ENCODE measurements at places on chromosomes 3 and 15. TPM values are rescaled to one million over a fixed set of nuclear protein-coding genes. Genes with fewer than 3 reads are reported as not detected.

GCNT3 gene
- 5.6 TPM for total RNA-seq

SCG5 gene
- total RNA-seq: 18.2 TPM

BCL2A1 gene
- not detected for total RNA-seq

PIK3CA gene
- 19.2 TPM for total RNA-seq

KIF7 gene
- 22.8 TPM for total RNA-seq

HDC gene
- not detected for total RNA-seq

KLHL40 gene
- total RNA-seq: not detected

GPR62 gene
- 0.12 TPM for total RNA-seq

SENP5 gene
- total RNA-seq: 41.1 TPM

MTMR10 gene
- total RNA-seq: 21.1 TPM

HYPK gene
- total RNA-seq: 20.0 TPM

TRAT1 gene
- not detected for total RNA-seq

DCUN1D1 gene
- total RNA-seq: 66.1 TPM

GRCh38 chr3:18080198-18080689 lies 337.8 kb upstream of the TBC1D5 start:
- peak overlapping the region; percentile 35 for H3K27ac ChIP-seq
- H3K4me1 ChIP-seq: peaks cover 3% of the 10 kb centered on the region
- H3K27me3 ChIP-seq: no peaks in the 10 kb centered on the region
- no peak overlapping the region for H3K4me3 ChIP-seq

GRCh38 chr3:172447611-172448579 lies at the start of gene GHSR:
GHSR (minus strand) TSS chr3:172448456; CDS start chr3:172448413, 43 bp downstream.
- peaks cover 77% of the 10 kb centered on the region for H3K27me3 ChIP-seq
- H3K27ac ChIP-seq: no peak within 1 kb of the TSS
- H3K4me3 ChIP-seq: no peak within 1 kb of the TSS
- H3K4me1 ChIP-seq: peaks cover 2% of the 10 kb centered on the region

- H3K27me3 ChIP-seq: no peaks in the 10 kb centered on the region
- H3K4me1 ChIP-seq: peaks cover 29% of the 10 kb centered on the region
- DNase-seq: no peak
- no peaks in the 10 kb centered on the region for H3K36me3 ChIP-seq
Measured at GRCh38 chr3:103818398-103818797, 1383.6 kb downstream of the ZPLD1 start.

DNA sequence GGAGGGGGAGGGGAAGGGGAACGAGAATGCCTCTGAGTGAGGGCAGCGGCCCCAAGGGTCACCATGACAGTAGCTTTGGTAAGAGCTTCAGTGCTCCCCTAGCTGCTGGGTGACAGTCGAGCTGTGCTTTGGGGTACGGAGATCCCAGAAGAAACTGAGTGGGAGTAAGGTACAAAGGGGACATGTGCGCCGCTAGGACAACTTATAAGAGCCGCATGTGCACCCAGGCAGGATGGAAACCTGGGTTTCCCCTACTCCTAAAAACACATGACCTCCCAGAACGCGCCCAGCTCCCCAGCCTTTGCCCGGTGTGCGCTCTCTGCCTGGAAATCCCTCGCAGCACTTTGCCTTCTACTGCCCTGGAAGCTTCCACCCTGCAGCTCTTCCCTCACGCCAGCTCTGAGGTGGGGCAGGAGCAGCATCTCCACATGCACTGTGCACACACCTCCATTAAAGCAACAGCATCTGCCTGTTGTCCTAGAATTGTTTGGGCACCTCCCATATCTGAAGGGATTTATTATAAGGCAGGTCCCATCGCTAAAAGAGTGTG lies 232.2 kb downstream of the ADAMTS17 start:
- H3K4me1 ChIP-seq: peaks cover 5% of the 10 kb centered on the region
- peaks cover 5% of the 10 kb centered on the region for H3K27me3 ChIP-seq
- no peak overlapping the region for H3K4me3 ChIP-seq
- DNase-seq: no peak
- H3K27ac ChIP-seq: no peak overlapping the region

DNA sequence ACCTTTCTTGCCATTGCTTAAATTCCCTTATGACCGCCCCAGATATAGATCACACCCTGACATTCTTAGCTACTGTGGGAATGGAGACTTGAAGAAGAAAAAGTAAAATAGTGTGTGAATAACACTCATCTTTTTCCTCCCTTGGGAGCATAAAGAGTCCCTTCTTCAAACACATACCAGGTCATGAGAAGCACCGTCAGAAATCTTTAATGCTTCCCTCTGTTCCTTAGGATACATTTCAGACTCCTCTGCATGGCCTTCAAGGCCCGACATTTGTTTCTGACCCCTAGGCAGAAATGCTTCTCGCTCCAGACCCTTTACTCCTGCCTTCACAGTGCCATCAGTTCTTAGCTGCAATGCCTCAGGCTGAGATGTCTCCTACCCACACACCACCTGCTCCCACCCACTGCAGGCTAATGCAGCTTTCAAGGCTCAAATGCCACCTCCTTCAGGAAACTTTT lies 143.8 kb upstream of the IL12A start:
- peaks cover 10% of the 10 kb centered on the region for H3K4me1 ChIP-seq
- H3K4me3 ChIP-seq: no peak overlapping the region
- peaks cover 13% of the 10 kb centered on the region for H3K27me3 ChIP-seq

GRCh38 chr3:4771243-4771642 lies 208.0 kb upstream of the BHLHE40 start:
- H3K36me3 ChIP-seq: no peaks in the 10 kb centered on the region
- DNase-seq: no peak
- no peaks in the 10 kb centered on the region for H3K27me3 ChIP-seq
- peaks cover 2% of the 10 kb centered on the region for H3K4me1 ChIP-seq
- H3K4me3 ChIP-seq: no peak overlapping the region

- no peak for DNase-seq
- no peaks in the 10 kb centered on the region for H3K4me1 ChIP-seq
- H3K27me3 ChIP-seq: peaks cover 9% of the 10 kb centered on the region
- no peak overlapping the region for H3K27ac ChIP-seq
Measured at GRCh38 chr15:60634815-60635214, 155.9 kb upstream of the ICE2 start.

- H3K27me3 ChIP-seq: no peaks in the 10 kb centered on the region
- no peak overlapping the region for H3K4me3 ChIP-seq
- H3K36me3 ChIP-seq: peaks cover 2% of the 10 kb centered on the region
- H3K4me1 ChIP-seq: peaks cover 43% of the 10 kb centered on the region
Measured at GRCh38 chr3:63946753-63947152, 34.6 kb upstream of the SCAANT1 start.

GRCh38 chr3:117674321-117674720 lies 964.7 kb downstream of the TUSC7 start:
- peaks cover 4% of the 10 kb centered on the region for H3K4me1 ChIP-seq
- no peak overlapping the region for H3K27ac ChIP-seq
- H3K4me3 ChIP-seq: no peak overlapping the region
- H3K36me3 ChIP-seq: no peaks in the 10 kb centered on the region
- H3K27me3 ChIP-seq: peaks cover 3% of the 10 kb centered on the region

DNA sequence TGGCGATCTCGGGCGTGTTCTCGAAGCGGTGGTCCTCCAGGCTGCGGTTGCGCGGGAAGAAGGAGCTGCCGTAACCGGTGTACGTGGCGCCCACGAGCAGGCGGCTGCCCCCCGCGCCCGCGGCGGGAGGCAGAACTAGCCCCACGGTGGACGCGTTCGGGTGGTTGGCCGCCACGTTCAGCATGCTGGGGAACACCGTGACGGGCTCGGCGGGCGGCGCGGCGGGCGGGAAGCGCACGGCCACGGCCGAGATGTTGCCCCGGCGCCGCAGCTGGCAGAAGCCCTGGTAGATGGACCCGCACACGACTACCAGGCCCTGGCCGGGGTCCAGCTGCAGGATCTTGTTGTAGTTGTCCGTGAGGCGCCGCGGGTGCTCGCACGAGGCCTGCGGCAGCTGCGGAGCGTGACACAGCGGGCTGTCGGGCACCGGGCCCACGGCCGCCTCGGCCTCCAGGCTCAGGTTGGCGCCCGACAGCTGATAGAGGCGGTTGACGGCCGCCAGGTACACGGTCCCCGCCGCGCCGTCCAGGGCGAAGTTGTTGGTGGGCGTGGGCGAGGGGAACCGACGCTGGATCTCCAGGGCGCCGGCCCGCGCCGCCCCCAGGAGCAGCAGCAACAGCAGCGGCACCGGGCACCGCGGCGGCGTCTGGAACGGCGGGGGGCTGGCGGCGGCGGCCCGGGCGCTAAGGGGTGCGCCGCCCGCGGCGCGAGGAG lies 397 bp downstream of the PLXND1 start:
- H3K4me3 ChIP-seq: peak overlapping the region; percentile 83
- H3K27me3 ChIP-seq: peaks cover 61% of the 10 kb centered on the region
- peaks cover 1% of the 10 kb centered on the region for H3K36me3 ChIP-seq
- H3K4me1 ChIP-seq: peaks cover 4% of the 10 kb centered on the region
- no peak for DNase-seq

DNA sequence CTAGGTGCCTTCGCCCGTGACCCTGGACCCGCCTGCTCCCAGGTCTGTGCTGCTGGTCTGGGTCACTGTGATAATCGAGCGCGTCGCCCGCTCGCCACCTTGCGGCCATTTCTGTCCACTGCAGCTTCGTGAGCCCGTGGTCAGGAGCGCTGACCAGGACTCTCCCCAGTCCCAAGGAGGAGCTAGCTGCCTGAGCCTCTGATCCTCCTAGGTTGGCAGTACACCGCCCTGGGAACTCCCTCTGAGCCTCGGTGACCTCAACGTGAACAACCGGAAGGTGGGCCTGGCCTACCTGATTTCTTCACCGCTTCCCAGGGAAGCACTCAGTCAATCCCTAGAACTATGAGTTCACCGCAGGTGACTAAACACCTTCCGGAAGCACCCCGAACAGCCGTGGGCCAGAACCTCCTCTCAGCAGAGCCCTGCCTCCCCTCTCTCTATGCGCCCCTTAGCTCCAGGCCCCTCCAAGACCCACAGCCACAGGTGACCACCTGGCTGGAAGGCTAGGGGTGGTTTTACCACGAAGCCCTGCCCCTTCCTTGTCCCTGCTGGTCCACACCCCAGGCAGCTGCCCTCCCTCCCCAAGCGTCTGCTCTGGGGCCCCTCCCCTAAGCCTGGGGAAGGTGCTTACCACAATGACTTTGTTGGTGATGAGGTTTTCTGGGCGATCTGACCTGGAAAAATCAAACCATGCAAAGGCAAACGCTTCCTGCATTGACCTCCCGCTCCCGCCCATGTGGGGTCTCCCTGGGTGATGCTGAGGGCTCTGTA lies 9.7 kb downstream of the PLA2G4D start:
- H3K27ac ChIP-seq: no peak overlapping the region
- DNase-seq: peak; percentile 62
- H3K27me3 ChIP-seq: peaks cover 43% of the 10 kb centered on the region
- peaks cover 2% of the 10 kb centered on the region for H3K4me1 ChIP-seq
- H3K36me3 ChIP-seq: no peaks in the 10 kb centered on the region
- no peak overlapping the region for H3K4me3 ChIP-seq
